Muscle of leg (tissue), 16 donors: ENCODE measurements at places on chromosomes 5 and 9. TPM values are rescaled to one million over a fixed set of nuclear protein-coding genes. Genes with fewer than 3 reads are reported as not detected.
A peak's percentile ranks its signal among the peaks of the same experiment; 100 is the strongest.

PCDHAC1 gene
- total RNA-seq = 0.27 TPM

PIP5KL1 gene
- 0.49 TPM for total RNA-seq

LCN1 gene
- total RNA-seq = not detected

DNA sequence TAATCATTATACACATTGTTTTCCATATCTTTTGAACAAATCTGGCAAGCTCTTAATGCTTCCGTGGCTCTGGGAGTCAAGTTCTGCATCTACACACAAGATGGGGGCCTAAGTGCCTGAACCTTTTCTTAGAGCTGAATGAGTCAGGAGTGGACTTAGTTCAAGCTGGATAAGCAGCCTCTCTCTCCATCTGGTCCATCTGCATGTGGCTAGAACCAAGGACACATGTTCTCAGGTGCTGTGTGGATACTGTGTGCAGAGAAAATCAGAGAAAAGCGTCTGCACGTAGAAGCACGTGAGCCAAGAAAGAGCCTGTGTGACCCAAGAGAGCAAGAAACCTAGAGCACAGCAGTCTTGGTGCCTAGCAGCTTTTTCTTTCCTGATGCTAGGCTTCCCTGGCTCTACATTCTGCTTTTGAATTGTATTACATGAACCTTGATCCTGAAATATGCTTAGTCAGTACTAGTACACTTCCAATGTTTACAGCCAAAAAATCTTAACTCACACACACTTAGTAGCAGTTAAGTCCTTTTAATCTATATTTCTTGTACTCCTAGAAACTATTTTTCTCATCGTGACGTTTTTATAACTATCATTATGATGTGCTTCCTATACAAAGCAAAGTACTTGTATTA lies 1798.9 kb downstream of the MAT2B start:
- H3K4me3 ChIP-seq = no peak overlapping the region
- no peak overlapping the region for H3K27ac ChIP-seq
- no peaks in the 10 kb centered on the region for H3K27me3 ChIP-seq
- H3K4me1 ChIP-seq = no peaks in the 10 kb centered on the region
- DNase-seq = no peak

GRCh38 chr9:100408546-100409175 lies 18.3 kb upstream of the MSANTD3 start:
- no peaks in the 10 kb centered on the region for H3K27me3 ChIP-seq
- no peak for DNase-seq
- no peak overlapping the region for H3K4me3 ChIP-seq
- no peak overlapping the region for H3K27ac ChIP-seq
- H3K36me3 ChIP-seq = no peaks in the 10 kb centered on the region

PCA3 gene
- 0.58 TPM for total RNA-seq

- no peak overlapping the region for H3K27ac ChIP-seq
- no peak for DNase-seq
- peaks cover 2% of the 10 kb centered on the region for H3K4me1 ChIP-seq
- H3K4me3 ChIP-seq = no peak overlapping the region
- no peaks in the 10 kb centered on the region for H3K36me3 ChIP-seq
These were observed 94.4 kb upstream of the BASP1 start for GRCh38 chr5:17123010-17123409.

DNA sequence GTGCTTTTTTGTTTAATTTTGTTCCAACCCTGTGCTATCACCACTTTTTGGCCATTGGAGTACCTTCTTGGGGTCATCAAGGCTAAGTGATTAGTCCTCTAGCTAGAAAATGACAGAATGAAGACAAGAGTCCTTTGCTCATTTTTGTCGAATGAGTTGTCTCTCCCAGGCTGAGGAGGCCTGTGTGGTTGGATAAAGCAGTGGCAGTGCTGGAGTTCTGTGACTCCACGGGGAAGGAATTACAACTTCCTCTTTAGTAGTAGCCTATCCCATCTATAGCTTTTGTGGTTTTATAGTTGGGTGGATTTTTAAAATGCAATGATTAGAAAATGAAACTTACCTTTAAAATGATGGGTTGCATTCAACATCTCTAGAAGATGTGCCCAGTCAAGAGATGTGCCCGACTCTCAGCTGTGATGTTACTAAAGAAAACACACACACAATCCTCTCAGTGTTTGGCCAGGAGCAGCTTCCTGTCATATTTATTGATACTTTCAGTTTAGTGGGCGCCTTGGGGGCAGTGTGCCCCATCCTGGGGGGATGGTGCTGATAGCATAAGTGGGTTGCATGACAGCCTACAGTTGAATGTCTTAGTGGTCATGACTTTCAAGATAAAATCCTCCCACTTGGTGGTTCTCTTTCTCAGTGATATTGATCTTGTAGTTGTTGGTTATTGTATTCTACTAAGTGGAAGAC lies 11.9 kb downstream of the OTULINL start:
- no peaks in the 10 kb centered on the region for H3K36me3 ChIP-seq
- H3K27ac ChIP-seq = no peak overlapping the region
- peaks cover 5% of the 10 kb centered on the region for H3K4me1 ChIP-seq
- H3K4me3 ChIP-seq = no peak overlapping the region

RLN2 gene
- total RNA-seq = 0.71 TPM

DNA sequence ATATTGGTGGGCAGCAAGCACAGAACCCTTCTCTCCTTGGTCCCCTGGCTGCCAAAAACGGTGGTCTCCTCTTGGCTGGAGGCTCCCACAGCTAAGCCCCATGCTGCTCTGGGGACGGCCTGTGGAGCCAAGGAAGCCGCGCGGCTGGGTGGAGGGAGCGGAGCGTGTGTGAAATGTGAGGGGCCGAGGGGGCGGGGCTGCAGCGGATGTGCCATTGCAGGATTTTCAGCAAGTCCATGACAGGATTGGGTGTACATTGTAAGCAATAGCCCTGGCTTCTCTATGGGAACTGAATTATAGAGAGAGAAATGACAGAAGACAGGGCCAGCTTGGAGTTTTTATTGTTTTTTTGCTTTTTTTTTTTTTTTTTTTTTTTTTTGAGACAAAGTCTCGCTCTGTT lies 336.5 kb downstream of the DIRAS2 start:
- DNase-seq = peak; percentile 10
- H3K36me3 ChIP-seq = no peaks in the 10 kb centered on the region
- no peak overlapping the region for H3K4me3 ChIP-seq
- no peak overlapping the region for H3K27ac ChIP-seq
- peaks cover 35% of the 10 kb centered on the region for H3K4me1 ChIP-seq

GRCh38 chr5:160133071-160133917 lies 14.0 kb upstream of the PWWP2A start:
- peaks cover 7% of the 10 kb centered on the region for H3K4me1 ChIP-seq
- no peak overlapping the region for H3K4me3 ChIP-seq

DNA sequence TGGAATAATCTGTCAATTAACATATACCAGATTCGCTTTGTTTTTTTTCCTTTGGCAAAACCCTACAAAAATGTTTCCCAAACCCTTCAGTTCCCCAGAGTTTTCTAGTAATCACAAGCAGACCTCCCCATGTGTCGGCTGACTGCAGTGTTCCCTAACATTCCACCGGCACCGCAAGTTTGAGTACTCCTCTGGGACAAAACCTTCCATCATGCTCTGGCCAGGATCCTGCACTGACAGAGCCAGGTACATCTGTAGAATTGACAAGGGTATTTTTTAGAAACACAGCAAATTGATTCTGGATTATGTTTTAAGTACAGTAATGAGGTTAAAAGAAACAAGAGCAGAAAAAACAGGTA lies 174.7 kb downstream of the GAS1 start:
- H3K36me3 ChIP-seq = no peaks in the 10 kb centered on the region
- DNase-seq = peak; percentile 92
- H3K4me3 ChIP-seq = no peak overlapping the region
- H3K27me3 ChIP-seq = no peaks in the 10 kb centered on the region
- peak overlapping the region; percentile 45 for H3K27ac ChIP-seq
- peaks cover 13% of the 10 kb centered on the region for H3K4me1 ChIP-seq

- DNase-seq = no peak
- H3K4me3 ChIP-seq = no peak overlapping the region
- no peak overlapping the region for H3K27ac ChIP-seq
- no peaks in the 10 kb centered on the region for H3K27me3 ChIP-seq
These were observed 70.5 kb downstream of the MLLT3 start for GRCh38 chr9:20551835-20552234.

GRCh38 chr9:127926906-127927200 lies 3.7 kb downstream of the PIP5KL1 start:
- H3K27me3 ChIP-seq = peaks cover 58% of the 10 kb centered on the region
- H3K4me3 ChIP-seq = no peak overlapping the region
- no peak overlapping the region for H3K27ac ChIP-seq

AMACR gene
- 9.1 TPM for total RNA-seq

DNA sequence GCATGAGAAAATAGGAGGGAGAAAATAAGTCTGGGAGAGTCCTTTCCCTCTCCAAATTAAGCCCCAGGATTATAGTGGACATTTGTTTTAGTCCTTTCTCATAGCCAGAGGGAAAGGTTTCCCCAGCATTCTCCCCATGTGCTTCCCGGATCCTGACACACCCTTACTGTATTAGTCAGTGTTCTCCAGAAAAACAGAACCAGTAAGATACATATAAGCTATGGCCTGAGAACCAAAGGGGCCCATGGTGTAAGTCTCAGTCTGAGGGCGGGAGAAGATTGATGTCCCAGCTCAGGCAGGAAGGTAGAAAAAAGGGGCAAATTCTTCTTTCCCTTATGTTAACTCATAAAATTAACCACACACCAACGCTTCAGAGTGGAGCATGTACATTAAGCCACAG lies 25.6 kb upstream of the SPATA31D4 start:
- H3K4me1 ChIP-seq = no peaks in the 10 kb centered on the region
- H3K36me3 ChIP-seq = no peaks in the 10 kb centered on the region
- DNase-seq = no peak
- H3K27me3 ChIP-seq = no peaks in the 10 kb centered on the region
- H3K27ac ChIP-seq = no peak overlapping the region
- H3K4me3 ChIP-seq = no peak overlapping the region

MED7 gene
- total RNA-seq = 13.4 TPM

DNA sequence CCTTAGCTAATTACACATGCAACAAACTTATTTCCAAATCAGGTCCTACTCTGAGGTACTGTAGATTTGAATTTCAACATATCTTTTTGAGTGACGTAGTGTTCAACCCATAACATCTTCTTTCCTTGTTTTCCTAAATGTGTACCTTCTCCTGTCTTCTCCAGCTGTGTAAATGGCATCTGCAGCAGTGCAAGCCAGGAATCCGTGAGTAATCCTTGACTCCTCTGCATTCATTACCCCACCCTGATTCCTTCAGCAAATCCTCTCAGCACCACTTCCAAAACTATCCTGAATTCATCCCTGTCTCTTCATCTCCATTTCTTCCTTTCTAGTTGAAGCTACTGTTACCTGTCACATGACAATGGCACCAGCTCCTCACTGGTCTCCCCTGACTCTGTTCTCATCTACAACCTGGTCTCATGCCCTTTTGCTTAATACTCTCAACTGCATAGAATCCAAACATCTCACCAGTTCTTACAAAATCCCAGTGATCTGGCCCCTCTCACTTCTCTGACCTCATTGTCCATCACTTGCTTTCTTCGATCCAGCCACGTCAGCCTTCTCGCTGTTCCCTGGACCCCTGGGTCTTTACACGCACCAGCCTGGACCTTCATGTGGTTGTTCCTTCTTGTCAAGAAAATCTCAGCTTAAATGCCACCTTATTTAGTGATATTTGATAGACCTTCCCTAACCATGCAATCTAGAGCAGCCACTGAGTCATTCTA lies 14.6 kb upstream of the TRAF1 start:
- H3K27me3 ChIP-seq = no peaks in the 10 kb centered on the region
- H3K4me1 ChIP-seq = peaks cover 20% of the 10 kb centered on the region
- H3K27ac ChIP-seq = no peak overlapping the region

OR1L4 gene
- total RNA-seq = not detected
